ENCODE measurements at places on chromosomes 6 and 20.

- DNase-seq = no peak
These were observed 71.6 kb downstream of the GJA1 start for GRCh38 chr6:121506761-121507754.

DNA sequence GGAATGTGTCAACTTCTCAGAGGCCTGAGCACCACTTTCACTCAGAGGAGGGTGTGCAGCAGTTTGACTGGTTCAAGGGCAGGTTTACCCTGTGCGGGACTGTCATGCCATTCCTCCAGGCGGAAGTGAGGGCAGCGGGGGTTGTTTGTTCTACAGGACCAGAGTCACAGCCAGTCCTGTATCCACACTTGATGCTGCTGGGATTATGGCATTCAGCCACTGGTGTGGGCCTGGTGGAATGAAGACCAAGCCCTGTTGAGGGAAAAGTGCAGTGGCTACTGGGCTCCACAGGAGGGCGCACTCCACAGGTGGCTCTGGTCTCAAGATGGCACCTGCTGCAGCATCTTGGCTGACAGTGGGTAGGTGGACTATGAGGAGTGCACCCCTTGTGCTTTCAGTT, 14.8 kb downstream of the SEMG2 start:
- DNase-seq = no peak

GRCh38 chr20:56166781-56167465, 81.6 kb upstream of the MC3R start:
- no peak for DNase-seq

DNA sequence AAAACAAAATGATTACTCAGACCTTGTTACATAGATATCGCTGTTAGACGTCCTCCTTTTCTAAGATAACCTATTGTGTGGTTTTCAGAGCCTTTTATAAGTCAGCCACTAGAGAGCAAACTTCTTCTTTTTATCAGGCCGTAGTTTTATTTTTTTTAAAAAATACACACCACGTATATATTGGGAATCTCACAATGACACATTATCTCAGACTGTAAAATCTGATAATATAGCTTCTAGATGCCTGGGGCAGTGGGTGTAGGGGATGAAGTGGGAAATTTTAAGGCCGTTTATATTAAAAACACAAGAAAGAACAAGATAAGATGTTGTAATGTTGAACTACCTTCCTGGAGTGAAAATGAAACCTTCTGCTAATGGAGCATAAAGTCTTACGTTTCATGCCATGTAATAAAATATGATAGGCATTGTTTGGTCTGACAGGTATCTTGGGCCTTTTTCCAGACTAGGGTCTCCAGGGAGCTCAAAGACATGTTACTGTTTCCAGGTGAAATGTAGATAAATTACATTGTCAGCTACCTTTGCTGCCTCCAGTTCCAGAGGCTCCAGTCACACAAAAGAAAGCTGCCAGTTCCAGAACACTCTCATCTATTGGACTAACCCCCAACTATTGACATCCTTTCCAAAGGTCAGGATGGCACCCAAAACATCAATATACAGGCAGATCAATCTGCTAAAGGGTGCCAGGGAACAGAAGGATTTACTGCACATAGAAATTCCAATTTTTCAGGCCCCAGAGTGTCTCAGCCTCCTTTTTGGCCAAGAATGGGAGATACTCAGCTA, 130.2 kb upstream of the AKIRIN2 start:
- no peak for DNase-seq

DNA sequence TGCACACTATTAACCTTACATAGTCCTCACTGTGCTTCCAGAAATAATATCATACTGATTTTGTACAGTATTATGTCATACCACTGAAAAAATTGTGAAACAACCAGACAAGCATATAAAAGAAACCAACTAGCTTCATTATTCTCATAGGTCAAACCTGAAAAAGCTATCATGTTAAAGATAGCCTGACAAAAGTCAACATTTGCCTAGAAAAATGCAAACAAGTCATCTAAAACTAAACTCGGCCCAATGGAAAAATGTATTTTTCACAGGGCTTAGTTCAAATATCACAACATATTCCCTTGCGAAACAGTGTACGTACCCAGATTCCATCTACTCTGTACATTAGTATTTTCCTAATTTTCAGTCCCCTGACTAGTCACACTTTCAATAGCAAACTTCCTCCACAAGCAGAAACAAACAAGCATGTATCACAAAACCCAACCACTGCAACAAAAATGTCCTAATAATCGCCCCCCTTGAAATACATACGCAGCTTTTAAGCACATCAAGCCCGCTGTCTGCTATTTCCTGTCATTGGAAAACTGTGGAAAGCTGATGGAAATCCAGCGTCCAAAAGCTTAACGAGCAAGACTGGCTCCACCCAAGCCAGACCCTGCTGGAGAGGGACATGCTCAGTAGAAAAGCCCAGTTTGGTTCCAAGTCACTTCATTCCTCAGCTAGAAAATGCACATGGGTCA, 93.1 kb downstream of the EPB41L2 start:
- no peak for DNase-seq

GRCh38 chr6:34288581-34288980, 39.8 kb upstream of the SMIM29 start:
- DNase-seq = no peak

DNA sequence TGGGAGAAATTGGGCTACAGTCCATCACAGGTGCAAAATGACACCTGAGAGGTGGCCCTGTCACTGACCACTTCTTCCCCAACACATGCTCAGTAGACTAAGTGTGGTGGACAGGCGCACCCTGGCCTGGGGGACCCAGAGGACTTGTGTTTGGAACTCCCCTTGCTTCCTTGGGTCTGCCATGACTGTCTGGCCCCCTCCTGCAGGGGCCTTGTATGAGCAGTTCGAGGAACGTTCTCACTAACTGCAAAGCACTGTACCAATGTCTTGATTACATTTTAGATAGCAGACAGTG, 4.0 kb upstream of the PCK1 start:
- no peak for DNase-seq

GRCh38 chr6:50270415-50270814, 220.7 kb upstream of the DEFB112 start:
- no peak for DNase-seq

- DNase-seq = no peak
These were observed 10.5 kb upstream of the OGFRL1 start for GRCh38 chr6:71277926-71278600.
